CD4-positive, alpha-beta T cell treated with Interleukin-15 for 4 hours (primary cell): ENCODE measurements at places on chromosomes 11 and 22.

DNA sequence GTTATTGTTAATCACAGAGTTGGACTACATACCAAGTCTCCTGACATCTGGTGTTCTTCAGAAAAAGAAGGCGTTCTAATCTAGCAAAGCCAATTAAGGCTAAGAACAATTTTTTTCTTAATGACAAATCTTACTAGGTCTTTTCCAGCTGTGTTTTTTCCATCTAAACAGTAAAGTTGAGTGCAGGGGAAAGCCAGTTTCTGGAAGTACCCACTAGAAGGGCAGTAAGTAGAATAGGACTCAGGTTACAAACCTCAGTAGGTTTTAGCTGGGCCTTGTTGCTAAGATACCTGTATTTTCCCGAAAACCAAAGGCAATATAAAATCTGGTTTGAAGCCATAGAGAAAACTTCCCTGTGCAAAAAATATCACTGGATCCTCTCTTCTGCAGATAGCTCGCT lies 351.9 kb downstream of the ETS1 start:
- no peak for DNase-seq

GRCh38 chr22:40418366-40419201 lies 48.2 kb downstream of the SGSM3 start:
- DNase-seq, result no peak

- DNase-seq, result no peak
Measured at GRCh38 chr11:61112575-61112974, 10.3 kb downstream of the CD5 start.

DNA sequence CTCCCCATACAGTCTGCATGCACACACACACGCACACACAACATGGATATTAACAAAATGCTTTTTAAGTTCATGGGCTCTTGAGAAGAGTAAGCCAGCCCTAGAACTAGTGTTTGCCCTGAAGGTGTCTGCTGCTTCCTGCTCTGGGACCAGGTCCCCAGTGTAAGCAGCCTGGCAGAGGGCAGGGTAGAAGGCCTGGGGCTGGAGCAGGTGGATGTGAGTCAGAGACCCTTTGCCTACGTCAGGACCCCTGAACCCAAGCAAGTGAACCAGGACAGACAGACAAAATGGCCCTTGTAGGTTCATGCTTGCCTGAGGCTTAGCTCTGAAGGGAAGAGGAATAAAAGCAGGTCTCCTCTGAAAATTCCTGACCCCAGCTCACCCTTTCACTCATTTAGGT lies 357.9 kb downstream of the TBC1D22A start:
- no peak for DNase-seq

DNA sequence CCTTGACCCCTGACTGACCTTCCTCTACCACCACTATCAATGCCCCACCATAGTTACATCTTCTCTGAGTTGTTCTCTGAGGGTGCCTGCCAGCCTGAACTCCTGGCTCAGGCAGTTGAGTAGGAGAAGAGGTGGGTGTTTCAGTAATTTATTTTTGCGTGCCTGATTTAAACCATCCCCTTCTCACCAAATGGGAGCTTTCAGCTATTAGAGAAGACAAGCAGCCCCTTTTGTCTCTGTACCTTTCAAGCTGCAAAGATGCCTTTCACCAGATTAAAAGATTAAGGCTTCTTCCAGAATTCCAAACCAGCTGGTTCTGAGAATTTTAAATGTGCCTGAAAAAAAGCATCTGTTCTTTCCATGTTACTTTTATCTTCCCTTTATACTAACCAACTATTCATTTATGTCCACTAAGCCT lies 223.8 kb downstream of the FAM76B start:
- no peak for DNase-seq

DNA sequence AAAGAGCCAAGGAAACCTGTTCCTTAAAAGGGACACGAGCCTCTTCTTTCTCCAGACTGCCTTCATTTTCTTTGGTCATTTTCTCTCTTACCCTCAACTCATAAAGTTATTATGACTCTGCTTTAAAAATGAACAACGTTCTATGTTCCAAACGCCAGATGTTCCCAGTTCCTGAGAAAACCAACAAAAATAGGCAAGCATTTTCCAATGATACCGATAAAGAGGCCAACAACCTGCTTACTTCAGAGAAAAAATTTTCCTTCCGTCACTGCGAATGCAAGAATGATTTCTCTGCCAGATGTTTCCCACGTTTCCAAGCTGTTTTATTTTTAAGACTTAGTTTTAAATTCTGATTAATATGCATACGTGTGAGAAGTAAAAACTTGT lies 315 bp upstream of the TRPC6 start:
- DNase-seq, result no peak

DNA sequence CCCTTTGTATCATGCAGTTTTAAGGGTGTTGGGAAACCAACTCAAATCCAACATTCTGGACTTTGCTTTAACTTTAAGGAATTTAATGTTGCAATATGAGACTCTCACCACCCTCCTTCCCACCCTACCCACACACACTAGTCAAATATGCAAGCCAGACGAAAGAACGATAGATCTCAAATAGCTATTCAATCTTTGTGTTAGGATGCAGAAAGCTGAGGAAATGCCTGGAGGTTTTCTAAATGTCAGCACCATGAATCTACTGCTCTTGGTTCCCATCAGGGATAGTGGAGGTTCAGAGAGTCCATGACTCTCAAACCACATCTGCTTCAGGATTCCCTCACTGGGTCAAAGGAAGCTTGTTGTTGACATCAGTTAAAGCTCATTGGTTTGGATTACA lies 33.7 kb downstream of the EXPH5 start:
- DNase-seq, result no peak

- DNase-seq, result no peak
Measured at GRCh38 chr22:39469681-39470450, 13.1 kb downstream of the MGAT3 start.

DNA sequence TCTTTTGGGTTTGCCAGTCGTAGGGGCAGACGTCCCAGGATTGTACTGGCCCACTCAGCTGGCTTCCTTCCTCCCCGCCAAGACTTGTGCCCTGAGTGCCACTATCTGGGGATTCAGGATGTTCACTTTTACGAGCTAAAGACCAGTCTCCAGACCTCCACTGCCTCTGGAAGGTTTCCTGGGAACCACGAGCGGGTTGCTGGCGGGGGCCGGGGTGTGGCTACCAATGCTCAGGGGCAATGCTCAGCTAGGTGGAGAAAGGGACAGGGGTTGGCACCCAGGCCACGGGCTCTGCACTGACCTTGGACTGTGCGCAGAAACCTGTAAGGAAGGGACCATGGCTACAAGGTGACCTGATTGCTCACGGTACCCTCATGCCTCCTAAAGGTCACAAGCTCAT lies 2.2 kb downstream of the NEFH start:
- DNase-seq, result no peak

DNA sequence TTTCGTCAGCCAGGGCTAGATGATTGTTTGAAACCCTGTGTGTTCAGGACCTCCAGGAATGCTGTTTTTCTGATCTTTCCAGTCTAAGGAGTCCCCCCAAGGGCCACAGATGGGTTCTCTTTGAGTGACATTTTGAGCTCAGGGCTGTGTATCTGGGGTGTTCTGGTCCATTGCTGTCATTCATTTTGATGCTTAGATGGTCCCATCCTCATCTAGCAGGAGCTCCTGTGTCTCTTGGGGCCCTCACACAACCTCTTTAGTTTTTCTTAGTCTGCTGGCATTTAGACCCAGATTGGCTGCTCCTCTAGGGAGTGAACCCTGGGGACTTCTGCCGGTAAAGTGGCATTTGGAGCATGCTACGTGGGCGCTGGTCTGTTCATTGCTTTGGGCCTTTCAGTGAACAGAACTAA lies 39.1 kb downstream of the MED15 start:
- DNase-seq, result no peak

- no peak for DNase-seq
Measured at GRCh38 chr11:2571598-2572281, 126.9 kb downstream of the KCNQ1 start.

- no peak for DNase-seq
Measured at GRCh38 chr11:77212314-77213007, 84.4 kb downstream of the MYO7A start.

DNA sequence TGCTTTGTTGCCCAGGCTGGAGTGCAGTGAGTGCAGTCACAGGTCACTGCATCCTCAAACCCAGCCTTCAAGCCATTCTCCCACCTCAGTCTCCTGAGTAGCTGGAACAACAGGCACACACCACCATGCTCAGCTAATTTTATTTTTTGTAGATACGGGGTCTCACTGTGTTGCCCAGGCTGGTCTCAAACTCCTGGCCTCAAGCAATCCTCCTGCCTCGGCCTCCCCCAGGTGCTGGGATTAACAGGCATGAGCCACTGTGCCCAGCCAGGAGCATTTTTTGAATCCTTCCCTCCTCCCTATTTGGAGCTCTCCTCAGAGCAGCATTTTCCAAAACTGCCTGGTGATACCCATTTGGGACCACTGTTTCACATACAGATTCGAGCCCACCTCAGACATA lies 77.2 kb downstream of the NCAPD3 start:
- DNase-seq, result no peak

GRCh38 chr22:19169947-19170318 lies 8.6 kb downstream of the SLC25A1 start:
- no peak for DNase-seq

DNA sequence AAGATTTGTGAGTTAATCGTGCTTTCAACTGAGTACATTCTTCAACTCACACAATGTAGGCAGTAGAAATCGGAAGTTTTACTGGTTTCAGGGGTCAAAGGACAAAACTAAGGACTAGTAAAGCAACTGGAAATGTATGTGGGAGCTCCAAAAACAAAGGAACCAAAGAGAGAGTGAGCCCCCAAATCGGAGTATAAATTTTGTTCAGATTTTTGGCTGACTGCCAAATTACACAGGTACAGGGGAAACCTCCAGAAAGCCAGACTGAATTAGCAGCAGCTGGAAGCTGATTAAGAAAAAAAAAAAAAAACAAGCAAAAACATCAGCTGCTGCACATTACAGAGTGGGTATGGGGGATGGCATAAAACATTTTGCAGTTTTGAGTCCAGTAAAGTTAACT lies 75.2 kb upstream of the GNAZ start:
- no peak for DNase-seq

- no peak for DNase-seq
Measured at GRCh38 chr11:119175493-119176077, 7.1 kb downstream of the NLRX1 start.

DNA sequence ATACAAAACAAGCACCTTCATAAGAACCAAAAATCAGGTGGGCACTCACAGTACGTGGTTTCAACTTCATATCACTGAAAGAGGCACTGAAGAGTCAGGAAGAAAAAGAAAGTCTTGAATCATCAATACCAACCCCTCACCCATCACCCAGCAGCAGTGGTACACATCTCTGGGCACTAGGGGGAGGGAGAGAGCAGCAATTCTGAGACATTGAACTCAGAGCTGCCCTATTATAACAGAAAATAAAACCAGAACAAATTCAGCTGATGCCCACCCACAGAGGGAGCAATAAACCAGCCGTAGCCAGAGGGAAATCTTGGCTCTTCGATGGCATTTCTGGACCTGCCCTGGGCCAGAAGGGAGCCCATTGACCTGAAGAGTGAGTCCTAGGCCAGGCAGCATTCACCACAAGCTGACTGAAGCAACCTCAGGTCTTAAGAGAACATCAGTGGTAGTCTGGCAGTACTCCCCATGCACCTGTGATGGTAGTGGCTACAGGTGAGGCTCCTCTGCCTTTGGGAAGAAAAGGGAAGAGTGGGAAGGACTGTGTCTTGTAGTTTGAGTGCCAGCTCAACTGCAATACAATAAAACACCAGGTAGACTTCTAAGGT lies 42.2 kb upstream of the FAM181B start:
- DNase-seq, result peak; percentile 26

DNA sequence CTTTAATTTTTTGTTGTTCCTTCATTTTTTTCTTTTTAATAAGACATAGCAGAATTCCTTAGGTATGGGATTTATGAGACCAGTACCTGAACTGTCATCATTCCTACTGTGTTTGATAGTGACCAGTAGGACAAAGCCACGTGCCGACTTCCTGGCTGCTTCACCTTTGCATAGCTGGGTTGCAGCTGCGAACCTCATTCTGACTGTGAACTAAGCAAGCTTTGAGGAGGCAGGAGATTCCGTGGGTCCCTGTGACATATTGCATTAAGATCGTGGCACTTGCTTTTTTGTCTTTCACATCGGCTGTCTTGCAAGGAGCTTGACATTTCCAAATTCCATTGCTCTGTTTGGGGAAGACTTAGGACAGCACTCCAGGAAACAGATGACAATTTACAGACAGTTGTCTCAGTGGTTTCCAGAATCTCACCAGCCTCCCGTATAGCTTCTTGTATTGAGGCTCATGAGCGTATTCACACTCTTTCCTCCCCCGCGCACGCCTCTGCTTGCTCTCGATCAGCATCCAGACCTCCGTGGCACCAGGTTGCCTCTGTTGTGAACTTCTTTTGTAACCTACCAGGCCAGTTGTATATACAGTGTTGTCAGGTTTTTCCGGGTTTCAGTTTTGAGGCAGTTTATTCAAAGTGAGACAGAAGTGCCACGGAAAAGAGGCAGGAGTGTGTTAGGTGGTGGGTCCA lies 101.7 kb downstream of the CWC15 start:
- no peak for DNase-seq

GRCh38 chr11:35035894-35036408 lies 103.0 kb upstream of the CD44 start:
- DNase-seq, result no peak

GRCh38 chr22:29268511-29269229 lies 602 bp downstream of the EWSR1 start:
- DNase-seq, result peak; percentile 20

- DNase-seq, result no peak
Measured at GRCh38 chr11:60378354-60378753, at the start of gene MS4A7. TSS of gene MS4A7 (plus strand) at chr11:60378532. CDS start at chr11:60383142, 4,610 bp downstream.

DNA sequence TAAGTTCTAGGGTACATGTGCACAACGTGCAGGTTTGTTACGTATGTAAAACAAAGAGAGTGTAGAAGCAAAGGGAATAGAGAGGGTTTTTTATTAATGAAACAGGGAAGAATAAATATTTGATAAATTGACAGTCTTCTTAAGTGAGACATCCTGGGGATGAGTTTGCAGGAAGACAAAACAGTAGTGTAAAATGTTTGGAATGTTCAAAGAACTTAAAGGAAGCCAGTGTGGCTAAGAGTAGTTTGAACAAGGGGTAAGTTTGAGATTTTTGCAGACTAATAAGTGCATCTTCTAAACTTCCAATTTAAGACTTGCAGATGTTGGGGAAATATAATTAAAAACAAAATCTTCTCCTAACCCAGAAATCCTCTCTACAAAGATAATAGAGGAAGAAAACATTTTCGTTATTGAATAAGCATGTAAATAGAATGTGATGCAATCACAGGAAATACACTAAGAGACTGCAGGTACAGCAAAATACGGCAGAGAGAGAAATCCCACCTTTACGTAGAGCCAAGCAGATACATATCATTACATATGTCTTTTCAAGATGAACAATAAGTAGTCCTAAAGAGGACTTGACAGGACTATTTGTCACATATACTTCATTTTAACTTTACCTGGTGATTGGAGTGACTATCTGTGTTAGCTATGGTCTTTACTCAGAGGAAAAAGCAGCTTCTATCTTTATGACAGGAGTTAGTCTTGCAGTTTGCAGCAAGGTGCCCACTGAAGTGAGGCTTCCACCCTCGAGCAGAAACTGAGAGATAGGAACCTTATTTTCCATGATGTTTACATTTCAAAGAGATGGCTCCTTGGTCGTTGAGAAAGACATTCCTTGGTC lies 402.1 kb downstream of the CNTN5 start:
- no peak for DNase-seq

- DNase-seq, result no peak
Measured at GRCh38 chr11:79412761-79413160, 28.1 kb downstream of the TENM4 start.

- no peak for DNase-seq
Measured at GRCh38 chr11:34270711-34271110, 87.1 kb downstream of the ABTB2 start.

GRCh38 chr11:133386852-133387251 lies 145.4 kb downstream of the OPCML start:
- DNase-seq, result no peak
